ENCODE measurements at places on chromosomes 1 and 21. TPM values are rescaled to one million over a fixed set of nuclear protein-coding genes. Genes with fewer than 3 reads are reported as not detected.

GRCh38 chr1:236066828-236067386 lies 2.0 kb upstream of the NID1 start:
- peaks cover 51% of the 10 kb centered on the region for H3K27me3 ChIP-seq
- peak overlapping the region; percentile 47 for H3K4me3 ChIP-seq
- H3K4me1 ChIP-seq: peaks cover 25% of the 10 kb centered on the region

GRCh38 chr1:97136996-97137395 lies 415.4 kb downstream of the PTBP2 start:
- no peaks in the 10 kb centered on the region for H3K4me1 ChIP-seq
- H3K27ac ChIP-seq: no peak overlapping the region
- H3K27me3 ChIP-seq: no peaks in the 10 kb centered on the region
- H3K36me3 ChIP-seq: no peaks in the 10 kb centered on the region
- H3K4me3 ChIP-seq: no peak overlapping the region
- no peak for DNase-seq

DNA sequence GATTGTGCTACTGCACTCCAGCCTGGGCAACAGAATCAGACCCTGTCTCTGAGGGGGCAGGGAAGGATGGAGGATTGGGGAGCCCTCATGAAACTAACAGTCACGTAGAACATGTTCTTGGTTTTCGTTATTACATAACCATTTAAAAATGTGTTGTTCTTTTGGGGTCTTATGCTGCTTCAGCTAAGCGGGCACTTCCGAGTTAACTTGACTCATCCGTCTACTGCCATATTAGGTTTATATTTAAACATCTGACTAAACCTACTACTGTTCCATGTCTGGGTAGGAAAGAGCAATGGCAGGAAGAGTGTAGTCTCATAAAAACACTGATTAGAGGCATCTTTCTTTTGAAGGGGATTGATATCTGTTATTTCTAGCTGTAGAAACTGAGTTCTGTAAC lies 59.5 kb upstream of the BMP8A start:
- H3K36me3 ChIP-seq: peaks cover 6% of the 10 kb centered on the region
- no peak overlapping the region for H3K4me3 ChIP-seq
- H3K27me3 ChIP-seq: no peaks in the 10 kb centered on the region
- H3K4me1 ChIP-seq: no peaks in the 10 kb centered on the region
- H3K27ac ChIP-seq: peak overlapping the region; percentile 75

DNA sequence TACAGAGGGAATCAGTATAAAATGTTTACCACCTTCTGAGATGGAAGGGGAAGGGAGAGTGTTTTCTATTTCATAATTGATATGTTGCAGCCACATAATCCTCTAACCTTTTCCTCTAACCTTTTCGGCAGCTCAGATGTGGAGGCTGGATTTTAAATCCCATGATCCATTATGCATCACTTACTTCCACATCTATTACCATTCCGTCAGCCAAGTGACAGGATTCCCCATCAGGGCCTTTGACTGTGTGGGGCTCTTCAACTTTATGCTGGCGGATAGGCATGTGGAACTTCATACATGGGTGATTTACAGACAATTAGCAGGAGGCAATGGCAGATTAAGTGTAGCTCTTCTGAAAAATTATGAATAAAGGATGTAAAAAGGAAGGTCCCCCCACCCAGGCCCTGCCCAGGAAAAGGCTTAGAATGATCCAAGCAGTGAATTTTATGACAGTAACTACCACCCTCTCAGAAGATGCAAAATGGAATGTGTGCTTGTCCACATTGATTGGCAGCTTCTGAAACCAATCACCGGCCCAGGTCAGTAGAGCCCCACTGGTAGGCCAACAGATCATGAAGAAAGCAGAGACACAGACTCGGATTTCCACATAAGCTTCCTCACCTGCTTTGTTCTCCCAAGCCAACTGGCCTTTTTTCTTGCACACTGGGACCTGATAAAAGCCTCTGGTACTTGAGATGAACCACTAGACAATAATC lies 147.0 kb downstream of the ST6GALNAC5 start:
- no peak overlapping the region for H3K27ac ChIP-seq
- no peaks in the 10 kb centered on the region for H3K36me3 ChIP-seq
- H3K27me3 ChIP-seq: peaks cover 10% of the 10 kb centered on the region
- no peaks in the 10 kb centered on the region for H3K4me1 ChIP-seq
- no peak overlapping the region for H3K4me3 ChIP-seq

GRCh38 chr1:244451539-244451950 lies at the start of gene ADSS2:
ADSS2 (minus strand) TSS chr1:244451909; CDS start chr1:244451817, 92 bp downstream.
- H3K36me3 ChIP-seq: peaks cover 10% of the 10 kb centered on the region
- peaks cover 64% of the 10 kb centered on the region for H3K4me1 ChIP-seq
- peak within 1 kb of the TSS; percentile 98 for H3K27ac ChIP-seq
- H3K27me3 ChIP-seq: no peaks in the 10 kb centered on the region
- peak within 1 kb of the TSS; percentile 90 for H3K4me3 ChIP-seq
- no peak for DNase-seq

- no peak overlapping the region for H3K27ac ChIP-seq
- no peak for DNase-seq
- no peaks in the 10 kb centered on the region for H3K27me3 ChIP-seq
- no peaks in the 10 kb centered on the region for H3K4me1 ChIP-seq
Observed at GRCh38 chr1:219279017-219279770, 105.5 kb downstream of the LYPLAL1 start.

DNA sequence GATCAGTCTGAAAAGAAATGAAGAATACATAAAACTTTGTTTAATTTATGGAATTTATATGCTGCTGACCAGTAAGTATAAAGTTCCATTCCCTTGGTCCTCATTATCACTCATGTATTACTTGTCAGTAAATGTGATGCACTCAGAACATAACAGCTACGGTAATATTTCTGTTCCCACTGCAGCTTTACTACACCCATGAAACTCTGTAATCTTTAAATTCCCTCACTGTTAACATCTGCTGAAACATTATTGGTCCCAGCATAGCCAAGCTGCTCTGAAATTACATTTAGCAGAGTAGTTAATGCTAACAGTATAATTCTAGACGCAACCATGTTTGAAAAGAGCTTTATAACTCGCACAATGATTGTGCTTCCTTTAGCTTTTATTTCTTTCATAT lies 238.4 kb downstream of the GPATCH2 start:
- no peaks in the 10 kb centered on the region for H3K27me3 ChIP-seq
- no peak overlapping the region for H3K4me3 ChIP-seq
- H3K27ac ChIP-seq: no peak overlapping the region
- DNase-seq: no peak

DNA sequence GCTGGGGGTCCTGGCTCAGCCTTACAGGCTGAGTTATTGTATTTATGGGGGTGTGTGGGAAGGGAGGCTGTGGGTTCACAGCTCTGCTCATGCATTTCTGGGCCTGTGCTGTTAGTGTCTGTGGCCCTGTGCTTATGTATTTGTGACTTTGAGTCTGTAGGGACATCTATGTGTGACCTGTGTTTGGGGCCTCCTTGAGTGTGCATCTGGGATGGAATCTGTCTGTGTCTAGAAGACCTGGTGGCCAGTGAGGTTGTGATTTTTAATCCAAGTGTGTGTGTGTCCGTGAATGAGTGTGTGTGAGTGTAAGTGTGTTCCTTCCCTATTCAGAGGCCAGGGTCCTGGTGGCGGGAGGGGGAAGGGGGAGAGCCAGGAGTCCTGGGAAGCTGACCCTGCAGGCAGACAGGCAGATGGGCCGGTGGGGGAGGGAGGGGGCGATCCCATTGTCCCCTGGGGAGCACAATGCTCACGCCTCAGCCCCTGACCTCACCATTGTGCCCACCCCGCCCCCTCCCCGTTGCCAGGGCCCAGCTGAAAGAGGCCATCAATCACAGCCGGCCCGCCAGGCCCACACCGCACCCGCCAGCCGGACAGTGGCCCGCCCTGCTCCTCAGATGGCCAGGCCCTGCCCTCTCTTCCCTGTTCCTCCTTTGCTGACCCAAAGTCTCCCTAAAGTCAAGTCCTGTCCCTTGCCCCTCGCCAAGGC lies 19.6 kb downstream of the SLC27A3 start:
- H3K27me3 ChIP-seq: peaks cover 5% of the 10 kb centered on the region
- H3K4me1 ChIP-seq: peaks cover 43% of the 10 kb centered on the region
- no peak overlapping the region for H3K4me3 ChIP-seq
- H3K27ac ChIP-seq: no peak overlapping the region

DNA sequence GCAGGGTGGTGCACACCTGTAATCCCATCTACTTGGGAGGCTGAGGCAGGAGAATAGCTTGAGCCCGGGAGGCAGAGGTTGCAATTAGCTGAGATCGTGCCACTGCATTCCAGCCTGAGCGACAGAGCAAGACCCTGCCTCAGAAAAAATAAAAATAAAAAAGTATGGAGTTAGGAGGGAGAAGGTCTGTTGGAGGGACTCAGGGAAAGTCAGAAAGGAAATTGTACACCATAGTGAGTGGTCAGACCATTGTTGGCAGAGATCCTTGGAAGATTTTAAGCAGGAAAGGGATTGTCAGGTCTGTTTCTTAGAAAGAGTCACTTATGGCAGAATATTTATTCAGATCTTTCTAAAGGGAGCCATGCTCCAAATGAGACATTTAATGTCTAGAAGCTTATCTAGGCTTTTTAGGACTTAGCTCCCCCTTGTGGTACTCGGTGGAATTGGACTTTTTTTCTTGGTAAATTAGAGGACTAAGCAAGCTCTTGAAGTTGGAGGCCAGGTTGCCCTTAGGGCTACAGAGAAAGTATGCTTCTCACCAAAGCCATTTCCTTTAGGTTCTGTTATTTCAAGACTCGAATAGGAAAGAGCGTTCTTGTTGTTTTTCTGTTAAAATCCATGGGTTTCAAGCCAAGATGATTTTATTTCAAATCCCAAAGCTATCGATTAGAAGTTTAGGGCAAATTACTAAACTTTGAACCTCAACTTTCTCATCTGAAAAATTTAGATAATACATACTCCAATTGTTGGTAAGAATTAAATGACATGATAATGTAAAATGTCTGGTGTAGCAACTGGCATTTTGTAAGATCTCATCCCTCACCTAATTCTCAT lies 16.5 kb downstream of the MIA3 start:
- peak; percentile 82 for DNase-seq
- H3K27me3 ChIP-seq: no peaks in the 10 kb centered on the region
- no peak overlapping the region for H3K4me3 ChIP-seq
- no peak overlapping the region for H3K27ac ChIP-seq
- peaks cover 16% of the 10 kb centered on the region for H3K36me3 ChIP-seq

DNA sequence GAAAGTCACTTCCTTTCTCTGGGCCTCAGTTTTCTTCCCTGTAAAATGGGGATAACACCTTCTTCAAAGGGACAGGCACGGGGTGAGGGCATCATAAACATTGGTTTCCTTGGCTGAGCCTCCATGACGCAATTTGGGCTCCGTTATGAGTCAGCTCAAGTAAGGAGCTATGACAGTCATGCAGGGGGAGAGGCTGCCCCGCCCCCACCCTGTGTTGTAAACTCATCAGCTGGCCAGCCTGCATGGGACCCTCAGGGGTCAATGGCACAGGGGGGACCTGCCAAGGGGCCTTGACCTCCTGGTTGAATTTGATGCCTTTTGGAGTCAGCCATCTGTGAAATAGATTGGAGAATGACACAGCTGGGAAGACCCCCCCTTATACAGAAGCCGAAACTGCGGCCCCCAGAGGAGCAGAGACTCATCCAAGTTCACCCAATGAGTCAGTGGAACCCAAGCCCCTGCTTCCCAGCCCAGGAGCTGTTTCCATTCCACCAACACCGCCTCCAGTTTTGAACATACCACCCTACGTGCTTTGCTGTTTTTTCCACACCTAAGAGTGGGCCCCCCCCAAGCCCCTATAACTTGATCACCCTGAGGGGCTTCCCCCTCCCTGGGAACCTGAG lies 36.8 kb upstream of the RUNX3 start:
- H3K27ac ChIP-seq: peak overlapping the region; percentile 82
- peaks cover 71% of the 10 kb centered on the region for H3K4me1 ChIP-seq
- peak; percentile 89 for DNase-seq

DNA sequence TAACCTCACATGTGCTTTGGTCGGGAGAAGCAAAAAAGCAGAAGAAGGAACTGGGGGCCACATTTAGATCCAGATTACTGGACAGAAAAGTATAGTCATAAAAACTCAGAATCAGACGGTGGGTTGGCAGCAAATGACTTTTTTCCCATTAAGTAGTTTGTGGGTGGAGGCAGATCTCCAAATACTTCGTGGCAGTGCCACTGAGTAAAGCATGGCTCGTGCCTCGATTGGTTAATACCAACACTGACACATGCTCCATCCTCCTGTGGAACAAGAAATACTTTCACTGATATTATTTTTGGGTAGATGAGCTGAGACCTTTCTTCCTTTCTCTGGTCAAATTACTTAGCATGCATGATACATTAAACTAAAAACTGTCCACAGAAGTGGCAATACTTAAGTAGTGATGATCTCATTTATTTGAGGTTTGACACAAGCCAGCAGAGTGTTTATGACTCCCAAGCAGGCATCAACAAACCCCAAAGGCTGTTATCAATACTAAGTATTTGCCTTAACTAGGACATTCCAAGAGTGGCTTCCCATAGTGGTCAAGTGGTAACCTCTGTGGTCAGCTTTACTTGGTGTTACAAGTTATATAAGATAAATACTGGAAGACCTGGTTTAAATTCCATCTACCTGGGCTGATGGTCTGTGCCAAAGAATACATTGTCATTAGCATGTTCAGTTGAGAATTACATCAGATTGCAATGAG lies 500.0 kb upstream of the RUNX1 start:
- no peaks in the 10 kb centered on the region for H3K4me1 ChIP-seq
- peaks cover 1% of the 10 kb centered on the region for H3K36me3 ChIP-seq
- DNase-seq: no peak
- H3K27me3 ChIP-seq: no peaks in the 10 kb centered on the region
- no peak overlapping the region for H3K27ac ChIP-seq

GRCh38 chr1:228937851-228938536 lies 202.7 kb downstream of the RHOU start:
- peak overlapping the region; percentile 25 for H3K4me3 ChIP-seq
- no peaks in the 10 kb centered on the region for H3K36me3 ChIP-seq
- peaks cover 6% of the 10 kb centered on the region for H3K27me3 ChIP-seq
- no peak for DNase-seq

DNA sequence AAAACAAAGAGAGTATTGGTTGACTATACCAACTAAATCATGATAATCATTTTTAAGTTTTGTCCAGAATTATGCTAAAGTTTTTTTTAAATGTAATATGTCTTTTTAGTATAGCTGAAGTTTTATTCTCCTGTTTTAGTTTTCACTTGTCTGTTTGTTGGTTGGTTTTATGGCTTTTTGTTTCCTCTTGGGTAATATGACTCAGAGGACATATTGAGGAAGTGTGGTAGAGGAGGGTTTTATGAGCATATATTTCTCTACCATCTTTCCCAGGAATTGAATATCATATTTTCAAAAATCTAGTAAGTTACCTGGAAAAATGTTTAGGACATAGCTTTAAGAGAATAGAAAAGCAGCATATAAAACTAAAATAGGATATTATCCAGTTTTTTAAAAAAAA lies 68.6 kb upstream of the MCOLN3 start:
- no peak overlapping the region for H3K4me3 ChIP-seq
- no peak for DNase-seq
- H3K4me1 ChIP-seq: no peaks in the 10 kb centered on the region

- H3K27ac ChIP-seq: no peak overlapping the region
- no peak overlapping the region for H3K4me3 ChIP-seq
- no peaks in the 10 kb centered on the region for H3K4me1 ChIP-seq
- DNase-seq: no peak
- no peaks in the 10 kb centered on the region for H3K27me3 ChIP-seq
Observed at GRCh38 chr1:101652484-101652883, 344.2 kb downstream of the OLFM3 start.

Gene CLDN17
- not detected for total RNA-seq

Gene LCK
- 227 TPM for total RNA-seq

Gene COL16A1
- 0.49 TPM for total RNA-seq

Gene PTGS2
- total RNA-seq: 10.9 TPM

Gene G0S2
- total RNA-seq: 9.6 TPM

Gene RGS7
- total RNA-seq: not detected

Gene NR5A2
- total RNA-seq: 0.16 TPM

Gene HUNK
- total RNA-seq: 0.35 TPM

Gene KCNT2
- total RNA-seq: not detected

Gene PPP1R8
- 58.4 TPM for total RNA-seq
